CD4-positive, alpha-beta T cell treated with Interleukin-2 at 100 ng/mL for 4 hours (primary cell): ENCODE measurements at places on chromosomes 1 and 21.

GRCh38 chr1:42680921-42681683, 1.1 kb upstream of the YBX1 start:
- DNase-seq: peak; percentile 32

- no peak for DNase-seq
Measured at GRCh38 chr1:86151427-86151826, 5.1 kb downstream of the COL24A1 start.

DNA sequence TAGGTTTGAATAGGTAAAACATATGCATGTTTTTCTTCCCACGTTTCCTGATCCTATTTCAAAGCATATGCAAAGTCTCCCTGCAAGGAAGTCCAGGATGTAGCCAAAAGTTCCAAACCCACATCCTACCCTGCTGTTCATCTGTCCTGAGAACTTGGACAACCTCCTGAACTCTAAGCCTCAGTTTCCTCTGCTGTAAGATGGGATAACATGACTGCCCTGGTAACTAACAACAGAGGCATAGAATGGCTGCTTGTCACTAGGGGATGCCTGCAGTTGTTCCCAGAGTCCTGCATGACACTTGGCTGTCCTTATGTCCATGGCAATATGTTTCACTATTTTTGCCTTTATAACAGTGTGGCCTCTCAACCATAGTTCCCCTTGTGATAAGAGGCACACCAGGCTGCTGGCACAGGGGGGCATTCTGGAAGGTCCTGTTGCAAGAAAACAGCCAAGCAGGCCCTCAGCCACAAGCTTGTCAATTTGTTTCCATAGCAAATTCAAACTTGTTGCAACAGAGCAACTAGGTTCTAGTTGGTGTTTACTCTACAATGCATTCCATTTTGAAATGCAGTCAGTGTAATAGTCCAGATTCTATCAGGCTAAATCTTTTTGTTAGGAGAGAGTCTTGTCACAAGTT, 1.5 kb upstream of the HDGF start:
- DNase-seq: no peak

DNA sequence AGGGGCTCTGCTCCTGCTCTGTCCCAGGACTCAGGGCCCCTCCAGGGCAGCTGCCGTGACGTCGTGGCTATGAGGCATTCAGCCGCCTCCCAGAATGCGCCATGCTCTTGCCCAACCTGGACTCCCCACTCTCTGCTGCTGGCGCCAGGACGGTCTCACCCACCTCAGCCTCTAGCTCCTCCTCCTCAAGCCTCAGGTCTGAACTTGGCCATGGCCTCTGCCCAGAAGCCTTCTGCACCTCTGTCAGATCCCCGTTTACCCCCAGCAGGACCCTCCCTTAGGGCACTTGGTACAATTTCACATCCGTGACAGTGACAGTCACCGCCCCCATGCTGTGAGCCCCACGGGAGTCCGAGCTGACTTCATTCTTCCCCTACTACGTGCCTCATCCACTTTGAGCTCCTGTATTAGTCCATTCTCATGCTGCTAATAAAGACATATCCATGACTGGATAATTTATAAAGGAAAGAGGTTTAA, 4.9 kb downstream of the CSTB start:
- DNase-seq: no peak

DNA sequence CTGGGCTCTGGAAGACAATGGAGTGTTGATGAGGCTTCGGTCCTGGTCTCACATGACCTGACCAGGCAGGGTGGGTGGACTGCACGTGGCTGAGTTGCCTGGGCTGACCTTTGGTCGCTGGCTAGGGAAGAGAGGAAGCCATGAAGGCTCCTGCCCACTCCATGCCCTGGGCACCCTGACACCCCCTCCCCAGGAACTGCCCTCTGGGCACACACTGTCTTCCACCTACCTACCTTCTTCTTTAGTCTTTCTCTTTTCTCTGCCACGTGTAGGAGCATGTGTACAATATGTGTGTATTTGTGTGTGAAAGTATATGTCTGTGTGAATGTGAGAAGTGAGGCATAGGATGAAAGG, 15.1 kb downstream of the POU3F1 start:
- no peak for DNase-seq

- no peak for DNase-seq
Measured at GRCh38 chr1:55547405-55547804, 332.2 kb upstream of the USP24 start.

DNA sequence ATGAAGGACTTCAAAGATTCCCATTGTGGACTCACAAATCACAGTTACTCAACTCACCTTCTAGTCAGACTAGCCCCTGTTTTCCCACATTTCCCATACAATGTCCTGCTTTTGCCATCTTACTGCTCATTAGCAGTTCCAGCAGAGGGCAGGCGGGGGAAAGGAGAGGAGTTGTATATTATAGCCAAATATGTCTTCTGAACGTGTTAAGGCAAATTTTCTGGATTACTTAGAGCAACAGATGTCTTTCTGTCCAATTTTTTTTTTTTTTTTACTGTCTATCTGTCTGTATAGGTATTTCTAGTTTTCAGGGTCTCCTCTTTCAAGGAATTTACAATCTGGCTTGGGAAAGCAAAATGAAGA, 29.9 kb upstream of the DDAH1 start:
- DNase-seq: no peak

GRCh38 chr1:168507231-168507630, 36.6 kb downstream of the XCL2 start:
- DNase-seq: no peak

- DNase-seq: no peak
Measured at GRCh38 chr1:22153660-22154437, 11.0 kb upstream of the WNT4 start.

GRCh38 chr1:189658381-189658780, 819.3 kb downstream of the BRINP3 start:
- DNase-seq: no peak

- no peak for DNase-seq
Measured at GRCh38 chr21:35197992-35198431, 148.9 kb upstream of the RUNX1 start.

DNA sequence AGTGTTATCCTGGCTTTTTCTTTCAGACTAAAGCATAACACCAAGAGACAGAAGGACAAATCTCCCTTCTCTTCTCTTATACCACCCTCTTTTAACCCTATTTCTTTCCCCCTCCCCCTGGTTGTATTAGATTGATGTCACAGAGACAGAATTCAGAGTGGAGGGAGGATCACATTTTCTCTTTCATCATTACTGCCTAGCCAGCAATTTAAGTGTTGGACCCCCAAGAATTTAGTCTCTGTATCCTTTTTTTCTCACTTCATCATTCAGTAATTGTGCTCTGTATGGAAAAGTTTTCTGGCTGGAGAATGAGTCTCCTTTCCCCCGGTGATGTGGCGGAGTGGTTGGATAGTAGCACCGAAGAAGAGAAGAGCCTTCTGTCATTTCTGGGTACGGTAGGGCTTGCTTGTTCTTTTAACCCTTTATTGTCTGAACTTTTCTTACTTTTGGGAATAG, 124.8 kb downstream of the CLEC20A start:
- no peak for DNase-seq

DNA sequence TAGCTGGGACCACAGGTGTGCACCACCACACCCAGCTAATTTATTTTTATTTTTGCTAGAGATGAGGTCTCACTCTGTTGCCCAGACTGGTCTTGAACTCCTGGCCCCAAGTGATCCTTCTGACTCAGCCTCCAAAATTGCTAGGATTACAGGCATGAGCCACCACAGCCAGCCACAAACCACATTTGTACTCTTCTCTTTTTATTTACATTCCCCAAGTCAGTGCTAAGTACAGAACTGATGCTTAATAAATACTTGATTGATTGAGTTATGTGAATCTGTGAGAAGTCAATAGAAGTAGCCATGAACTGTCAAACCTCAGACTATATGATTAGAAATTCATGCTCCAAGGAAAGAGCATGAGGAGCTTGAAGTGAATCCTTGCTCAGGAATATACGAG, 48.5 kb upstream of the S1PR1 start:
- no peak for DNase-seq

DNA sequence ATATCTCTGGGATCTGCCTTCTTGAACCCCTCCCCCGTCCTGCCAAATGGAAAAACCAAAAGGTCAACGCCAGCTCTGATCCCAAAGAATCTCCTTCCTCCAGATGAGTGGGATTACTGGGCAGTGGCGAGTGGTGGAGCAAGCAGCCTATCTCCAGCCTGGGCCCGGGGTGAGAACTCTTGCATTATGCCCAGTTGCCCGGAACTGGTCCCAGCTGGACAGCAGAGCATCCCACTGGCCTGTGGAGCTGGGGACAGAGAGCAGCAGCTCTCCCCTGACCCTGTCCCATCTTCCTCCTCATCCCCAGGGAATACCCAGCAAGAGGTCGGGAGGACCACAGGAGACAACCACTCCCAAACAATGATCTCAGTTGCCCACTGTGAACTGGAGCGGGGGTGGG, 130.5 kb downstream of the TMEM53 start:
- DNase-seq: no peak

GRCh38 chr1:209527372-209527771, 56.1 kb upstream of the CAMK1G start:
- DNase-seq: no peak

- DNase-seq: no peak
Measured at GRCh38 chr1:178818416-178818815, 52.5 kb downstream of the ANGPTL1 start.

DNA sequence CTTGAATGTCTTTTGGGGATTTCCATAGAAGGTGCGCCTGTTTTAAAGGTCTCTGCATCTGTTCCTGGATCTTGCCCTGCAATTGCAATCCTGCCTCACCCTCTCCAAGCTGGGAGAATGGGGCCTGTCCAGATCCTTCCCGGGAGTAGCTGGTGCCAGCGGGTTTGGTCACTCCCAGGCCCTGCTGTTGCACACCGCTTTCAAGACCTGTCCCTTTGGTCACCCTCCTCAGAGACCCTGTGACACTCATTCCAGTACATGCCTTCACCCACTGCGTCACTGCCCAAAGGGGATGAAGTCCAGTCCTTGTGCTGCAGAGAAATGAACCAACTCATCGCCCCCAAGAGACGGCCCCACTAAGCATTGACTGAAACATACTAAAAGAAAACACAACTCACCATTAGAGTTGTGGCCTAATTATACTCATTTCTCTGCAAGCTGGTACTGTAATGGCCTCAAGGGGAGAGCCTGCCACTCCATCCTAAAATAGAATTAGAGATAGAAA, 1.9 kb upstream of the IRF2BP2 start:
- no peak for DNase-seq

DNA sequence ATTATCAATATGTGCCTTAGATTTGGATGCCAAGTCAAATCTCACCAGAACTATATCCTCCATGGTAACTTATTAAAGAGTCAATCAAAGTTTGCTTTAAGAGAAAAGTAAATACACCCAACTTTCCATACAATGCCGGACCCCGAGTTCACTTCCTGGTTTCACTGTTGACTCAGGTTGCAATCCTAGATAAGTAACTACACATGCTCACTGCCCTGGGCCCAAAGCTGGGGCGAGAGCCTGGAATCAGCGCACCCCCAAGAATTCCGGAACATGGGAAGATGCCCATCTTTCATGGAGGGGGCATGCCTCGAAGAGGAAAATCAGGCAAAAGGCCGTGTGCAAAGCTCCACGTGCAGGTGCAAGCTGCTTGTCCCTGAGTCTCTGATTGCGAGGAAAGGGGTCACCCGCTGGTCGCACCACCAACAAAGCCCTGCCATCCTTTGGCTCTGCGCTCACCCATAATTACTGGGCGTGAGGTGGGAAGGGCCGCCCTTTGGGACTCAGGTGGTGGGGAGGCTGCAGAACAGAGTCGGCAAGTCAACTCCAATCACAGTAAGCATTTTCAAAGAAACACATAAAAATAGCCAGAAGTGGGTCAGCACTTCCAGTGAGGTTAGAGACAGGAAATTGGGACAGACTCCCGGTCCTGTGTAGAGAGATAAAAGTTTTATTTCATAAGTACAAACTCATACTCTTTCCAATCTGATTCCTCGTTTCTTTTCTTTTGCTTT, 167.7 kb downstream of the TOMM20 start:
- no peak for DNase-seq

- no peak for DNase-seq
Measured at GRCh38 chr1:237124856-237125462, 83.0 kb downstream of the RYR2 start.

GRCh38 chr1:72705921-72706320, 423.6 kb upstream of the NEGR1 start:
- no peak for DNase-seq

DNA sequence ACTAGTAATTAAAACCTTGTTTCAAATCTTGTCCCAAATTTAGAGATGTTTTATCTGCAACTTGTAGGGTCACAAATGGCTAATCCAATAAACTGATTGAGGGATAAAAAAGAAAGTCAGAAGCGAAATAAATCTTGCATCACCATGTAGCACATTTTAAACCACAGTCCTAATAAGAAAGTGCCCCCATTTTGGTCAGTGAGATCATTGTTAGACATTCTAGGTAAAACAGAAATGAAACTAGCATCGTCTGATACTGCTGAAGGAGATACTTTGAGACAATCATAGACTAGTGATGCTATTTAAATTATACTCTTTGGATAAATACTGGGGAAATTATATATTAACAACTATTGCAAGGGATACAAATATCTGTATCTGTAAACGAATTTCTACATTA, 247.9 kb downstream of the AMY1C start:
- DNase-seq: no peak

DNA sequence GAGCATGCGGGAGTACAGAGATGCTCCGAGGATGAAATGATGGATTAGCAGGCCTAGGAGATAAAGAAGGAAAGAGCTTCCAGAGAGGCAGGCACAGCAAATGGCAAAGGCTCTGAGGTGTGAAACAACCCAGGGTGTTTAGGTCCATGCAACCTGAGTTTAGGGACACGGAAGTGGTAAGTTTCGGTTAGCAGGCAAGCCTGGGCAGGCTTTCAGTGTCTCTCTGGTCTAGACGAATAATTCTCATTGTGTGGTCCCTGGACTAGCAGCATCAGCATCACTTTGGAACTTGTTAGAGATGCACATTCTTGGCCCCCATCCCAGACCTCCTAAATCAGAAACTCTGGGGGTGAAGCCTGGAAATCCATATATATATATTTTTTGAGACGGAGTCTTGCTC, 18.6 kb downstream of the NKAIN1 start:
- DNase-seq: no peak

DNA sequence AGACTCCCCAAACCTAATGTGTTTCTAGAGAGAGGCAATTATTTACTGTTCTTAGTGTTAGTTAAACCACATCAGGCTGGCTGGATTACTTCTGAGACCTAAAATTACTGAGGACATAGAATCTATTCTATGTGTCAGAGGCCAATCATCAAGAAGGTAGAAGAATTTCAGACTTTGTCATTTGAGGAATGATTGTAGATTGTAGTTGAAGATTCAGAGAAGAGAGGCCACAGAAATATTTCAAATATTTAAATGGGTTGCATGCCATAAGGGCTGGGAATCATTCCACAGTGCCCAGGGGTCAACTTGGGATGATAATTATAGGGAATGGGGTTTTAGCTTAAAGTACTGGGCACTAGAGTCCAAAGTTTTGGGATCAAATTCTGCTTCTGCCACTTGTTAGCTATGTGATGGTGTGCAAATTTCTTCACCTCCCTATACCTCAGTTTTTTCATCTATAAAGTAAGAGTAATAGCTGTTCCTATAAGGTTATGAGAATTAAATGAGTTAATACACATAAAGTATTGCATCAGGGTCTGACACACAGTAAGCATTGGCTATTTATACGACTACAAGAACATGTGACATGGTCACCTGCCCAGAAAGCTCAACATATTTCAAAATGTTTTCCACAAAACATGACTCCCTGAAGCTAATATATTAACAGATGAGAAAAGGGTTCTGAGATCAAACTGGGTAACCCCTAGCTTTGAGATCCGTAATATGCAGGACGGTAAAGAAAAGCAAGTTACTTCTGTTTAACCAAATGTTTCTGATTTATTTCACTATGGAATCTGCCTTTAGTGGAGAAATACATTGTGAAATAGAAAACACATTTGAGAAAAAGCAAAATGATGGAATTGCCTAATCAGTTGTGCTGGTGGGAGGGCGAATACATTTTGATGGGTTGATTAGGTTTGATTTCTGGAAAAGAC, 69.7 kb upstream of the SPAG17 start:
- no peak for DNase-seq
